ENCODE measurements at places on chromosomes 3 and 15. TPM values are rescaled to one million over a fixed set of nuclear protein-coding genes. Genes with fewer than 3 reads are reported as not detected.

SLC6A1 gene
- not detected for total RNA-seq

P2RY14 gene
- not detected for total RNA-seq

CD200R1 gene
- 0.06 TPM for total RNA-seq

SCAANT1 gene
- not detected for total RNA-seq

DUOX1 gene
- not detected for total RNA-seq

IMPG2 gene
- 0.04 TPM for total RNA-seq

OCA2 gene
- 0.11 TPM for total RNA-seq

SLC35A5 gene
- total RNA-seq: 9.4 TPM

TRIM71 gene
- total RNA-seq: not detected

CTSH gene
- 47.1 TPM for total RNA-seq

RARRES1 gene
- 16.6 TPM for total RNA-seq

DCLK3 gene
- not detected for total RNA-seq

EAF2 gene
- 2.1 TPM for total RNA-seq
